ENCODE measurements at places on chromosomes 7 and 10.

GRCh38 chr10:50992356-50992901, 81.9 kb upstream of the PRKG1 start:
- DNase-seq = no peak

DNA sequence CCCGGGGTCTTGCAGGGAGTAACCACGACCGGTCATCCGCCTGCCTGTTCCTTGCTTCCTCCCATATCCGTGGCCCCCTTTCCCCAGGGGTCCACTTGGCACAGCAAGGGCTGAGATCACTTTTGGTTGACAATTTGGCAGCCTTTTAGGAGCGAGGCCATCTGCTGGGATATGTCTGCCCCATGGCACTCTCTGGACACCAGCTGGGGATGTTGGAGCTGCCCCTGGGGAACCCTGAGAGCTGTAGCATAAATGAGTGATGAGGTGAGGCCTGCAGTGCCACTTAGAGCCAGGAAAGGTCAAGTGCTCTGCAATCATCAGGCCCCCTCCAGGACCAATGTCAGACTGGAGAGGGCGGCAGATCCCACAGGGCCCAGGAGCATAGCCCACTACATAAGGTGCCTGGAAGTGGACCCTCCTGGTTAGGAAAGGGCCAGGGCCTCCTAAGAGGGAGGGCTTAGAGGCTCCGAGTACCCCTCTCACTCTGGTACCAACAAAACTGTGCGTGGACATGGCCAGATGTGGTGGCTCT, 92.1 kb downstream of the HIP1 start:
- no peak for DNase-seq

DNA sequence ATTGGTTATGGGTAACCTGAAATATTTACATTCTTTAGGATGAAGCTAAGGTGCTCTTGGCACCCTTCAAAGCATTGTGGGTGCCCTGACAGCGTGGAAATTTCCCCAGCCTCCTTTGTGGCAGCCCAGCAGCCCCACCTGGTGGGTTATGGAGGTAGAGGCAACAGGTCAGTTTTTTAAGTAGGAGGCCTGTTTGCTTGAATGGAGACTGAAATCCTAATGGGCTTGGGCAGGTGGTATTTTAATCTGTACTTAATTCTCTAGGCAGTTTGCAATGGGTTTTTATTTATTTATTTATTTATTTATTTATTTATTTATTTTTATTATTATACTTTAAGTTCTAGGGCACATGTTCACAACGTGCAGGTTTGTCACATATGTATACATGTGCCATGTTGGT, 139.4 kb downstream of the EPC1 start:
- DNase-seq = peak; percentile 56

DNA sequence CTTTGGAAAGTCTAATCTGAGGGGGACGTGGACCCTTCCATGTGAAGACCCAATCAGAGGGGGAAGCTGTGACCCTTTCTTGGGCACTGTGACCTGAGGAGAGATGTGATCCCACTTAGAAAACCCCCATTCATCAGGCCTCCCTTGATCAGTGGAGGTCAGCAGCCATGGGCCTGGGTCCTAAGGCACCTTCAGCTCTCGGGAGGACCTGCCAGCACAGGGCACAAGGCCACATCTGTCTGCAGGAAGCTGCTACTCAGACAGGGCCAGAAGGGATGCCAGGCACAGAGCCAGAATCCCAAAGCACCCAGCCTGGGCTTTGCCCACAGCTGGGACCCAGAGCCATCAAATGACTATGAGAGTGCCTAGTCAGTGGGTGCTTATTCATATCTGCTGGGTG, 14.7 kb upstream of the RABGEF1 start:
- no peak for DNase-seq

- DNase-seq = no peak
Observed at GRCh38 chr10:94098896-94099295, 105.2 kb downstream of the PLCE1 start.

GRCh38 chr7:37489703-37490102, 41.0 kb upstream of the ELMO1 start:
- DNase-seq = no peak

GRCh38 chr7:107744345-107744750, 406 bp downstream of the CBLL1 start:
- DNase-seq = no peak

DNA sequence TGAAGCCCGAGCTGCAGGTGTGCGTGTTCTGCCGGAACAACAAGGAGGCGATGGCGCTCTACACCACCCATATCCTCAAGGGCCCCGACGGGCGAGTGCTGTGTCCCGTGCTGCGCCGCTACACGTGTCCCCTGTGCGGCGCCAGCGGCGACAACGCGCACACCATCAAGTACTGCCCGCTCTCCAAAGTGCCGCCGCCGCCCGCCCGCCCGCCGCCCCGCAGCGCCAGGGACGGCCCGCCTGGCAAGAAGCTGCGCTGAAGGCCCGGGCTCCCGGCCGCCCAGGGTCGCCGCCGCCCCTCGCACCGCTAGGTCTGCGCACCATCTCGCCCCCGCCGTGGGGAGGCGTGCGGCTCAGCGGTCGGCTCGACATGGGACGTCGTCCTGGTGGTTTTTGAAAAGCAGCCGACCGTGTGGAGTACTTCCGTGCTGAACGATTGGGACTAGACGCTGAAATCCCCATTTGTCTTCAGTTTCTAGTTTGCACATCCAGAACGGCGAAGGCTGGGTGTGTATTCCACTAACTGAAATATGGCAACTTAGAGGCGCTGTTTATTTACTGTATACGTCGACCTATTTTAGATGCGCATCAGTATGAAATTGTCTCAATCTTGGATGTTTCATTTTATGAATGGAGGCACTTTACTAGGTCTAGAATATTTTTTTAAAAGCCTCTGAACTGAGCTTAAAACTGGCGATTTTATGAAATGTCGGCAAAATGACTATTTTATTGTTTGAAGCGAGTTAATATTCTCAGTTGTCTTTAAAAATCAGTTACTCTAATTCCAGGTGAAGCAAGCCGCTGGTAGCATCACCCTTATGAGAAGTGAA, 1.1 kb downstream of the NANOS1 start:
- DNase-seq = peak; percentile 68

- peak; percentile 77 for DNase-seq
Observed at GRCh38 chr7:27200761-27201579, 1.1 kb upstream of the HOXA13 start.

DNA sequence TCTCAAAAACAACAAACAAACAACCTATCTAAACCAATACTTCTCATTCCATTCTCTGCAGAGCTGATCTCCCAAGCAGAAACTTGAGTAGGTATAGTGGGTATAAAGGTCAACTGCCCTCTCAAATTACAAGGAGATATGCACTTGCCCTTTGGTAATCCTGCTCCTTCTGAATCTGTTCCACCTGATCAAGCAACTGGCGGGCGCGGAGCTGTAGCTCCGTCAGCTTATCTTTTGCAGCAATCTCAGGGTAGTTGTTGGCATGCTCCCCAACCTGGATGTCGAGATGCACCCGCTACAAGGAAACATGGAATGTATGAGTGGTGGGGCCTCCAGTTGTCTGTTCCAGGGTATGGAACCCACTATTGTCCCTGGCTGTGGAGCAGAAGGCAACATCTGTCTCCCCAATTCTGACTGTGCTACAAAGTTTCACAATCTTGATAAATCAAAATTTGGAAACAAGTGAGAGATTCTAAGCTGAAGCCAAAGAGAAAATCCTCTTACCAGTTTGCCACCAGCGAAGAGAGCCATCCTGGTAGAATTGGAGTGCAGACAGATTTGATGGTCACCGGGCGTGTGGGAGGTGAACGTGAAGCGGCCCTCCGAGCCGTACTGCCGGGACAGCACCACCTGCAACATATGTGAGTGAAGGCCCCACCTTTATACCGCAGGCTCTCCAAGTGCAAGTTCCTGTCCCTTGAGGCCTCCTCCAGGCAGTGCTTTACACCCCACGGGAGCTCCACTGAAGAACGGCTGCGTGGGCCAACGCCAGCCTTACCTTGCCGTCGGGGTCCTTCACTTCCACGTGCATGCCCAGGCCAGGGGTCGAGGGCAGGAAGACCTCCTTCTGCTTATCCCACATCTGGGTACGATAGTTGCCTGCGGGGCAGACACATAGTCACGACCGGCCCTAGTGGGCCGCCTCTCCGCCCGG, 819 bp downstream of the TMED4 start:
- DNase-seq = peak; percentile 16

GRCh38 chr10:22053048-22053447, 49.5 kb upstream of the DNAJC1 start:
- no peak for DNase-seq

- DNase-seq = no peak
Observed at GRCh38 chr10:132524443-132525285, 12.9 kb upstream of the INPP5A start.

- no peak for DNase-seq
Observed at GRCh38 chr10:128526791-128527375, 400.7 kb upstream of the MKI67 start.

- DNase-seq = peak; percentile 82
Observed at GRCh38 chr10:33143160-33143728, 185.2 kb upstream of the ITGB1 start.

- no peak for DNase-seq
Observed at GRCh38 chr10:454860-455259, 234.6 kb downstream of the DIP2C start.

- DNase-seq = no peak
Observed at GRCh38 chr7:34756025-34756437, 98.0 kb downstream of the NPSR1 start.

- no peak for DNase-seq
Observed at GRCh38 chr10:71572962-71573361, 146.6 kb downstream of the C10orf105 start.

DNA sequence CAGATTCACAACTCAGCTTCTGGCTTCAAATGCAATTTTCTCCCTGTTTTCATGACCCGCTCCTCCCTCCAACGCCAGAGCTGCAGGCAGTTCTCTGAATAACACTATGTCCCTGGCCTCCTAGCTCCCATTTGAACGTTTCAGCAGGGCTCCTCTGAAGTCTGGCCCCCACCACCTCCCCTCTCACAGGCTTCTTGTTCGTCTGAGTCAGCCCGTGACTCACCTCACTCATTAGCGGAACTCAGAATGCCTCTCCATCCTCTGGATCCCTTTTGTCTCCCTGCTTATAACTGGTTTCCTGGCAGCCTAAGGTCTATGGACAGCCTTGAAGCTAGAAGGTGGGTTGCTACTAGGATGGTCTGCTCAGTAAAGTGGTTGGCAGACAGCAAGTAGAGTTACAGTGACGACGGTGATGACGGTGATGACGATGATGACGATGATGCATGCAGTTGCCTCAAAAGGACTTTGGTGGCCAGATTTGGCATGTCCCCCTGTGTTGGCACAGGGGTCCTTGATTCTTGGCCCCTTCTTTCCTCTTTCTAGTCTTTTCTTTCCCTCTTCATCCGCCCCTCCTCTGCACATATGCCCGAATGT, 83.3 kb upstream of the MKLN1 start:
- DNase-seq = peak; percentile 54

DNA sequence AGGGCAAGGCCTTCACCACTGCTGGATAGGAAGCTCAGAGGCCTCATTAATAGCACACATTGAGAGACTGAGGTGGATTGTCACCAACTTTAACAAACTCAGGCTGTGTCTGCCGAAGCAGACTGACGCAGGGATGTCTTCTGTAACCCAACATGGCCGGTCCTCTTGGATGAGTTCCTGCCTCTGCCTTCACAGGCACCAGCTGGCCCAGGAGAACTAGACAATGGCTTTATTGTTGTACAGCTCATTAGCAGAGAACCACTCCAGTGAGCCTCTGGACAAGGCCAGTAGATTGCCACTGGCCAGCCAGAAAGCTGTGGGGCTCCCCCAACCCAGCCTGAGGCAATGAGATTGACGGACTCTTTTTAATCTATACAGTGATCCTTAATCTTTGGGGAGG, 9.4 kb downstream of the NODAL start:
- DNase-seq = no peak

DNA sequence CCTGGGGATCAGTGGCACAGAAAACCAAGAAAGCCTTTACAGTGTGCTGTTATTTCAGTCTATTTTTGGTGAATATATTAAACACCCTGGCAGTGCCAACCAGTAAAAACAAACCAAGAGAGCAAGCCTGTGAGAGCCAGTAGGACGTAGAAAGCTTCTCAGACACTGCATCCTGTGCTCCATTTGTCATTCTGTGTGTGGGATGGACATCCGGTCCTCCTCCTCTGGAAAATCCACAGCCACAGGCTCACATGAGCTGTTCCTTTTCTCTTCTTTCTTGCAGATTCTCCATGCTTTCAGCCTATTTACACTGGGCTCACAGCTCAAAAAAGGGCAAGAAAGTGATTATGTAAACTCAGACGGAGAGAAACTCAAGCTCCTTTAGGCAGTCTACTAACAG, 119.7 kb upstream of the YAE1 start:
- no peak for DNase-seq
